ENCODE measurements at places on chromosomes 3 and 15.

- DNase-seq, result no peak
Observed at GRCh38 chr15:28006116-28006905, 92.8 kb downstream of the OCA2 start.

GRCh38 chr3:169199283-169199682 lies 464.2 kb downstream of the MECOM start:
- no peak for DNase-seq

DNA sequence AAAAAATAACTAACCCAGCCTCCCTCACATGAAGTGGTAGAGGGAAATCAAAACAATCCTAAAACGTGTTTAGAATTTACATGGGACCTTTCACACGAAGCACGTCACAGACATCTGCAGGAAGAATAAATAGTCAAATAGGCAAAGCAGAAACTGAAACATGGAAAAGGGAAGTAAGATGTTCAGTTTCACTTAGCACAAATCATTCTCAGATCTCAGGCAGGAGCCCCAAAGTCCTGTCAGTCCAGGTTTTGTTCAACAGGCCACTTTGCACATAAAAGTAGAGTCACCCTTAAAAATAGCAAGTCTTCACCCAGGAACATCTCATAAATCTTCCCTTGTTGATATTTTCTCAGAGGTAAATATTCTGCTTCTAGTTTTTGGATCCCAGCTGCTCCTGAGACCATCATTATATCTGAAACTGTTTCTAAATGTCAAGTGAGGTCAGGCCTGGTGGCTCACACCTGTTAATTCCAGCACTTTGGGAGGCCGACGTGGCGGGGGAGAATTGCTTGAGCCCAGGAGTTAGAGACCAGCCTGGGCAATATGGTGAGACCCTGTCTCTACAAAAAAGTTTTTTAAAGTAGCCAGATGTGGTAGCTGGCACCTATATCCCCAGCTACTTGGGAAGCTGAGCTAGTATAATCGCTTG lies 1.9 kb downstream of the RUBCN start:
- DNase-seq, result no peak

DNA sequence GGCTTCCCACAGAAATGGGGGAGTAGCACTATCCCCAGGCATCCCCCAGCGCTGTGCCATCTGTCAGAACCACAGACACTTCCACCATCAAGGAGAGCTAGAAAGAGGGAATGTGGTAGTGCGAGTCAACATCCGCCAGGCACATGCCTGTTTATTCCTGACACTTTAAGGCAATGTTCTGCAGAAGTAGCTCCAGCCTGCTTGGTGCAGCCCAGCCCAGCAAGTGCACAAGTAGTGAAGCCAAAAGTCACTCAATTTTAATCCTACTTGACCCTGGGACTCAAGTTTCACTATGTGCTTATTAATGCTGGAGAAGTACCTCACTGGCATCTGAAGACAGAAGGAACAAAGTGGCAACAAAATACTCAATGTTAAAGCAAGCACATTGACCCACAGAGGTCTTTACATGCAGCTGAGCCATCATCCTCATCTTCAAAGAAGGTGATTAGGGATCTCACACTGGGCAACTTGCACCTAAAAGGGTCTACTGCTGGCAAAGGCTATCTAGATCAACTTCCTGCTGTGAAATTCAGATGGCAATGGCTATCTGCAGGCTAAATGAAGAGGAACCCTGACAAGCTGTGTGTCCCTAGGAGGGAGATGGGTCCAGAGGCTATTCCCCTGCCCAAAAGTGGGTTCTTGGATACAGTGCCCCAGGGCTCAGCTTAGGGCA lies 61.4 kb upstream of the CLDN18 start:
- no peak for DNase-seq

DNA sequence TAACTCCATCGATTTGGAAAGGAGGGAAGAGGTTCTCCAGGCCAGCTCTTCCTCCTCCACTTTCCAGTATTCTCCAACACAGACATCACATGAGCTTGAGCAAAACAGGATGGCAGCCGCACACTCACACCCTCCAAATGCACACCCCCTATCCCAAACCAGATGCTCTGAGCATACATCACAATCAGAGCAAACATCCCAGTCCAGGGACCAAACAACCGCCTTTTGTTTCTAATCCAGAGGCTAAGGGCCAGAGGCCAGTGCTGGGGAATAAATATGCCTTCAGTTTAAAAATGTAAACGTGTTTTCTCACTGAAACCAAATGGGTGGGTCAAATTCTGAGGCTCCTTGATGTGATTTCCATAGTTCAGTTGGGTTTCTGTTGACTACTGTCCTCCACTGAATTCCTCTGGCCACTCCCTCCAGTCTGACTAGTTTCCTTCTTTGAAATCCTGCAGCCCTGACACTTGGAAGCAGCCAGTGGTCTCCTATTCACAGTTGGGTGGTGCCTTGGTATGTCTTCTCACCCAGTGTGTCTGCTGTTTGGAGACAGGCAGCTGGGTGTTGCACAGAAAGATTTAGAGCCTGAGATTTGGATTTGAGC lies 19.2 kb upstream of the MFGE8 start:
- no peak for DNase-seq

- no peak for DNase-seq
Observed at GRCh38 chr3:42503251-42503924, 945 bp downstream of the VIPR1 start.

DNA sequence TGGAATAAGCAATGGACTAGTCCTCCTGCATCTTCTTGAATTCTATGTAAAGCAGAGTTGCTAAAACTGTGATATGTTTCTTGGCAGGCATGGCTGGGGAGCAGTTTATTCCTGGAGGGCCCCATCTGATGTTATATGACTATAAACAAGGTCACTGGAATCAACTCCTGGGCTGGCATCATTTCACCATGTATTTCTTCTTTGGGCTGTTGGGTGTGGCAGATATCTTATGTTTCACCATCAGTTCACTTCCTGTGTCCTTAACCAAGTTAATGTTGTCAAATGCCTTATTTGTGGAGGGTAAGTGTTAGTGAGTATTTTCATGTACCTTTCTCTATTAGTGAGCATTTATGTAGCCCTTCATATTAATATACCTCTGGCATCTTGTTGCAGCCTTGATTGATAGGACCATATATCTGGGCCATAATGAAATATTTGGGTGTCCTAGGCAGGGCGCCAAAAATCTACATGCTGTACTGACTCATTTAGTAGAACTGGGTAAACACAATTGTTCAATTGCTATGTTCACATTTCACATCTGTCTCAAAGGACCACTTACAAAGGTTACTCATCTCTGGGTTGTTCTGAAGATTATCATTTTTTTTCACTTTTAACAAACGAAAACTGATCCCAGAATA lies 52.6 kb upstream of the ADGRG7 start:
- no peak for DNase-seq

Data from RCC 7860 (cell line).